Germinal center (tissue), 1 donor: ENCODE measurements at places on chromosomes 1 and 21.

DNA sequence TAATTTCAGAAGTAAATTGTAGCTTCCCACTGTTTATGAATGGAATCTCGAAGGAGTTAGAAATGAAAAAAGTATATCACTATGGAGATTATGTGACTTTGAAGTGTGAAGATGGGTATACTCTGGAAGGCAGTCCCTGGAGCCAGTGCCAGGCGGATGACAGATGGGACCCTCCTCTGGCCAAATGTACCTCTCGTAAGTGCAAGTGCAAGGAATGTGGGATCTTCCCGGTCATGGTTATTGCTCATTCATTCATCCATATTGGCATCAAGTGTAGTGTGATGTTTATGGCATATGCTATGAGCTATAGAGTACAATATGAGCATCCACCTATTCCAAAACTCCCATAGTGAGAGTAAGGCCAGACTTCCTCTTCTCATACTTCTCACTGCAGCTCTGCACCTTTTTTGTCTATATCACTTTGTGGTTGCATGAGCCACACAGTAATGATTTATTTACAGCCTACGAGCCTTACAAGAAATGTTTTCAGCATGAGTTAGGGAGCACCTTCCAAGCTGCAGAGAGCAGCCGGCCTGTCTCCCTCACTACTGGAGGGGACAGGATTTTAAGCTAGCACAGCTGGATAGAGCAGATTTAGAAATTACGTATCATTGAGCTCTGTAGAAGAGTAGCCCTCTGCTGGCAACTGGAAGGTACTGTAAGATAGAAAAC lies 24.9 kb upstream of the CR1L start:
- DNase-seq: peak; percentile 49

DNA sequence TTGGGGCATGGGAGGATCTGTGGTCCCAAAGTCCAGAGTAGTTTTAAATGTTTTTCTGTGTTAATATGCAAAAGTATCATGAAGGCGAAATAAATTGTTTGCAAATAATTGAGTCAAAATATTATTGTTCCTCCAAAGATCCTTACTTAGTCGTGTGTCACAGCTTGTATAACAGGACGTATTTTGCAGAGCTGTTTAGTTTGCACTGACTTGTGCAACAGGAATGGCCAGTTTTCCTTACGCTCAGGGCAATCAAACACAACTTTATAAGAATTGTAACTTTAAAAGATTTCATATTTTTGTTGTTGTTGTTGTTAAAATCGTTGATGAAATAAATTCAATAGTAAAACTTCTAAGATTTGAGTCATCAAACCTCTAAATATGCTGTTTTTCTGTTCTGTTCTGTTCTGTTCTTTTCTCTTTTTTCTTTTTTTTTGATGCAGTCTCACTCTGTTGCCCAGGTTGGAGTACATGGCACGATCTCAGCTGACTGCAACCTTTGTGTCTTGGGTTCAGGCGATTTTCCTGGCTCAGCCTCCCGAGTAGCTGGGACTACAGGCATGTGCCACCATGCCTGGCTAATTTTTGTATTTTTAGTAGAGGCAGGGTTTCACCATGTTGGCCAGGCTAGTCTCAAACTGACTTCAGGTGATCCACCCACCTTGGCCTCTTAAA lies 60.6 kb downstream of the UCK2 start:
- no peak for DNase-seq

DNA sequence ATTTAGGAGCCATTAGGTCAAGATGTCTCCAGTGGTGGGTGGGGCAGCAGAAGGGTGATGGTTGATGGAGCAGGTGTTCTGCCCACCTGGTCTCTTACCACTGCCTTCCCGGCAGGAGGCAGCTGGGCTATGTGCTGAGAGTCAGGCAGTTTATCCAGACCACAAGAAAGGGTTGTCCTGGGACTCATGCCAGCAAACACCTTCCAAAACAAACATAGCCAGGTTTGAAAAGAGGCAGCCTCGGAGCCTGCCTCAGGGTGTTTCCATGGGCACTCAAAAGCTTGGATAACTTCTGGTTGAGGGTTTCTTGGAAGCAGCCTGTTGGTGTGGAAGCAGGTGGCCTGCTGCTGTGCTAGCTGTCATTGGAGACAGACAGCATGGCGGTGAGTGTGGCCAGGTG lies 187.2 kb downstream of the PCP4 start:
- no peak for DNase-seq

DNA sequence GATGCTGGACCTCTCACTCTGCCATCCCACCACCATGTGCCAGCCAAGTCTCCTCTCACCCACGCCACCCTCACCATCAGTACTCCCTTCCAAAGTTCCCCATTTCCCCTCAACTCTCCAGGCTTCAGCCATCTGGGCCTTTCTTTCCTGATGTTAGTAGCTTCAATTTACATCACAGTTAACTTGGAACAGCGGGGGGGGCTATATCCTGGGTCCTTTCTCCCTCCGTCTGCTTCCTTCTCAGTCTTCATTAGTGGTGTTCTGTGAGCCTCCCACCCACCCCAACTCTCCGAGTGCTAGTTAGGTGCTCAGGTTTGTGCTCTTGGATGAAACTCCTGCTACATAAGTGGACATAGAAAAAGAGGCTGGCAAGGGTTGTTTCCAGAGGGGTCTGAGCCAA lies 31.9 kb downstream of the KCNC4 start:
- DNase-seq: no peak

DNA sequence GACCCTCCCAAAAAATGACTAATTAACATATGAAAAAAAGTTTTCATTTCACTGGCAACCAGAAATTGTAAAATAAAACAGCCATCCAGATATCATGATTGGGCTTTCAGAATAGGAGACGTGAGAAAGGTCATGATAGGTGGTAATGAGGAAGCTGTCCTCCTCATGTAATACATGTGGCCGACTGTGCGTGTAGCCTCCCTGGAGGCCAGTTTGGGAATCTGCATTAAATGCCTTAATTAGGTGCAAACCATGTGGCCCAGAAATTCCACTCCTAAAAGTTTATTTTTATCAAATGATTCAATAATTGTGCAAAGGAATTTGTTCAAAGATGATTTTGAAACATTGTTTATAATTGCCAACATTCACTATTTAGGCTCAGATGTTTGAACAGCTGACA lies 127.6 kb upstream of the C1orf105 start:
- DNase-seq: no peak

- no peak for DNase-seq
Observed at GRCh38 chr1:196517193-196517592, 91.0 kb downstream of the KCNT2 start.

DNA sequence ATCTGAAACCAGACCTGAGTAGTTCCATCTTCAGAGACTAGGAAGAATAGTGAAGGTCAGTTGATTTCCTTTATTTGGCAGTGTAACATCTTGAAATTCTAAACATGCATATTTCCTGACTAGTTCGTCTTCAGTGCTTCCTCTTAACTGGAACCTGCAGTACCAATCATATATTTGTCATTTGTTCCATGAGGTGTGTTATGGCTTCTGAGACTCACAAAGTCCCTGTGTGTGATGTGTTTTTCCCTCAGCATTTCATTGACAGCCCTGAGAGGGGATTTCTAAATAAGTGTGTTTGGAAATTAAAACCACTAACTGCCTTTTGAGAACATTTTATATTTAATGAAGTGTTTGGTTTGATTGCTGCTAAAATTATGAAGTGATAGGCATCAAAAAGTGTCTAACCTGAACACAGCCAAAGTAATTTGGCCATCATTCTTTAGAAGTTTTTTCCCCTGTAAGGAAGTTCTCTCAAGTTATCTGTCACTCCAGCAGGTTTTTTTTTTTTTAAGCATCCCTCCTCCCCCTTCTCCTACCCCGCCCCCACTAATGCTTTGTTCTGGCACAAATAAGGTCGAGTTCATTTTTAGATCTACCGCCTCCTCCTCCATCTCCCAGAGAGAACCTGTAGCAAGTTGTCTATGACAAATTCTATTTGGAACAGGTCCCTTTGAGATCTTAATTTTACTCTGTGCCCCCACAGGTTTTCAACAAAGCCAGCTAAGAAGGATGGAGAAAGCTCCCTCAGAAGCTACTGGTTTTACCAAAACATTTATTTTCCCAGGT lies 61.4 kb downstream of the TMEM200B start:
- DNase-seq: no peak

DNA sequence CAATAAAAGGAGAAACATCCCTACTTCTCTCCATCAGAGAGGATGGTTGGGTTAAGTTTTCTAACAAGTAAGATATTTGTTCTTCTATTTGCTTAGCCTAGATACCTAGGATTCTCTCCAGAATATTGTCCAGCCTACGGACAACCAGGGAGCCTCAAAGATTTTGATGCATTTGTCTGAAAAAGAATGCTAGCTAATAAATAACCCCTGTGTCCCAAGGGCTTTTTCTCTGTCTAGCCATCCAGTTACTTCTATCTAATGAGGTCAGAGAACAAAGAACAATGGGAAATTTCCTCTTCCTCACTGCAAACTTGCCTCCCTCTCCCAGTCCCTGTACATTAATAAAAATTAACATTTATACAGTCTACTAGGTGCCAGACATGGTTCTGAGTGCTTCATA lies 810 bp downstream of the RGS5 start:
- DNase-seq: no peak

GRCh38 chr1:96355961-96356360 lies 365.6 kb upstream of the PTBP2 start:
- DNase-seq: no peak

DNA sequence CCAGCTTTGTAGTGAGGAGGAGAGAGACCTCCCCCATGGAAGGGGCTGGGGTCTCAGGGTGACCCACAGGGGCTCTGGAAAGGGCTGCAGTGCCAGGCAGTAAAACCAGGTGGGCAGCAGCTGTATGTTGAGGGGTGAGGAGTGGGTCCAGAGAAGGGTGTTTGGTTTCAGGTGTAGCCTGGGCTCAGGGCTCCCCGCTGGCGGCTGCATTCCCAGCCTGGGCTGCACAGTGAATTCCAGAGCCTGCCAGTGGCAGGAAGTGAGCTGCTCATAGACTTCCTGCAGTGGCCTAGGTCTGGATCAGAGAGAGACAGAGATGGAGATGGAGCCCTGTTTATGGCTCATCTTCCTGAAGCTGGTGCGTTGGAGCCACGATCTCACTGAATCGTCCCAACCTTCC lies 356.4 kb downstream of the PTPRU start:
- no peak for DNase-seq
